HEK293T (cell line): ENCODE measurements at places on chromosomes 3 and 15.

- no peak for DNase-seq
Measured at GRCh38 chr3:197076415-197076814, 46.8 kb upstream of the MELTF start.

DNA sequence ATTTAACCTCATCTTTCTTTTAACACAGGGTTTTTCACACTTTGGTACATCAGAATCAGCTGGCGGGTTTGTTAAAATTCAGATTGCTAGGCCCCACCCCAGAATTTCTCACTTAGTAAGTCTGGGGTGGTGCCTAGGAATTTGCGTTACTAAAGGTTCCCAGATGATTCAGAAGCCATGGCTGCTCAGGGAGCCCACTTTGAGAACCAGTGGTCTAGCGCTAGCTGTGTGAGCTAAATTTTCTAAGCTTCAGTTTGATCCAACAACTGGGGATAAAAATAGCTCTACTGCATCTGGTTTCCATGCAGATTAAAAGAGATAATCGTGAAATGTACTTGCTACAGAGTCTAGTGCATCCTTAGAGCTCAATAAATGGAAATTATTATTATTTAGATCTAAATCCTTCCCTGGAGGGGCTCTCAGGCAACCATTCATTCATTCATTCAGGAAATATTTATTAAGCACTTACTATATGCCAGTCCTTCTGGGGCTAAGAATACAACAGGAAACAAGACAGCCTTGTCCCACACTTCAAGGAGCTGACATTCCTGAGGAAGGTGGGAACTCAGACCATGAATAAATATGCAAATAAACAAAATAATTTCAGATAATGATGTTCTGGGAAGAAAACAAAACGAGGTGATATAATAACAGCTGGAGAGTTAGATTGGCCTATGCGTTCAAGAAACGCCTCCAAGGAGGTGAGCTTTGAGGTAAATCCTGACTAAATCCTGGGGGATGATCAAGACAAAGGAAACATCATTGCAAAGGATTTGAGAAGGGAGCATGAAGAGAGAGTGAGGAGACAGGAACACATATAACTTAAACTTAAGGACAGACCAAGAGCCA lies 3.9 kb upstream of the CIDEC start:
- DNase-seq = no peak

- DNase-seq = no peak
Measured at GRCh38 chr3:49456466-49456865, 13.6 kb upstream of the DAG1 start.

DNA sequence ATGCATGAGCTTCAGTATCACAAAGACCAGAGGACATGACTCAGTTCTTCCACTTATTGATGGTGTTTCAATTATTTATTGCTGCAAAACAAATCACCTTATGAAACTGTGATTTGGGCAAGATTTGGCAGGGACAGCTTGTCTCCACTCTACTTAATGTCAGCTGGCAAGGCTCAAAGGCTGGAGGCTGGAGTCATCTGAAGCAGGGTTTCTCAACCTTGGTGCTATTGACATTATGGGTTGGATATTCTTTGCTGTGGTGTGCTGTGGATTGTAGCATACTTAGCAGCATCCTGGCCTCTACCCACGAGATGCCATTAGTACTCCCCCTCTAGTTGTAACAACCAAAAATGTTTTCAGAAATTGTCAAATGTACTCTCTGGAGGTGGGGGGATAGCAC lies 138.8 kb upstream of the PEX5L start:
- no peak for DNase-seq
